OCI-LY7 (cell line): ENCODE measurements at places on chromosomes 3 and 15. TPM values are rescaled to one million over a fixed set of nuclear protein-coding genes. Genes with fewer than 3 reads are reported as not detected.

Gene SUSD5
- total RNA-seq, result not detected in 2 replicates

Gene TRIM42
- not detected in 2 replicates for total RNA-seq

Gene DUOX1
- total RNA-seq, result not detected in 2 replicates

Gene GOLGA8A
- total RNA-seq, result 10.7 and 10.8 TPM in 2 replicates

Gene SMCO1
- not detected in 2 replicates for total RNA-seq

Gene NCBP2
- 70.4 and 73.6 TPM in 2 replicates for total RNA-seq

Gene GLDN
- total RNA-seq, result not detected in 2 replicates

Gene C3orf70
- not detected in 2 replicates for total RNA-seq

Gene PRKCI
- 36.2 and 38.3 TPM in 2 replicates for total RNA-seq

Gene TMCO5A
- not detected in 2 replicates for total RNA-seq

Gene ARPP21
- 1.1 and 1.3 TPM in 2 replicates for total RNA-seq

Gene PIERCE2
- total RNA-seq, result 2.1 and 3.1 TPM in 2 replicates

Gene TNIK
- not detected in 2 replicates for total RNA-seq

Gene C3orf52
- total RNA-seq, result 11.2 and 17.9 TPM in 2 replicates

Gene C15orf62
- total RNA-seq, result 2.4 and 2.7 TPM in 2 replicates

Gene PSTPIP1
- 23.6 and 27.4 TPM in 2 replicates for total RNA-seq

Gene ZNF717
- total RNA-seq, result 18.4 and 18.5 TPM in 2 replicates

Gene CRABP1
- not detected in 2 replicates for total RNA-seq

Gene MEGF11
- total RNA-seq, result 6.8 and 9.1 TPM in 2 replicates

Gene FSIP1
- total RNA-seq, result 0.65 and 0.66 TPM in 2 replicates

Gene CCDC54
- total RNA-seq, result not detected in 2 replicates

Gene APH1B
- 24.1 and 25.5 TPM in 2 replicates for total RNA-seq
